Foreskin keratinocyte (primary cell): ENCODE measurements at places on chromosomes 3 and 15.

- DNase-seq = no peak
Measured at GRCh38 chr3:7543294-7543880, 682.5 kb downstream of the GRM7 start.

DNA sequence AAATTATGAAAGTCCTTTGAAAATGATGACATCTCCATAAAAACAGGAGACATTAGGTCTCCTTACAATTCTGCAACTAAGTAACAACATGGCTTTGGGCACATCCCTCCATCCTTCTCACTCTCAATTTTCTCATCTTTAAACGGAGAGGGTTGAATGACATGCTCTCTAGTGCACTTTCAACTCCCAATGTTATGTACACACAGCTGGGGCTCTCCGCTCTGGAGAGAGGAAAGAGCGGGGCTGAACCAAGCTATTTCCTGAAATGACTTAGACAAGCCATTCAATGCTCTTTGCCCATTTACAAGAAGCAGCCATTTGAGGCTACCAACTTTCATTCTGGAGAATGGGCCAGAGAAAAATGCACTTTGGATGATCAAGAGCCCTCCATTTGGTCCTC, 144.2 kb upstream of the BNIP2 start:
- DNase-seq = no peak

GRCh38 chr3:128906804-128907525, 27.5 kb downstream of the ACAD9 start:
- DNase-seq = no peak

DNA sequence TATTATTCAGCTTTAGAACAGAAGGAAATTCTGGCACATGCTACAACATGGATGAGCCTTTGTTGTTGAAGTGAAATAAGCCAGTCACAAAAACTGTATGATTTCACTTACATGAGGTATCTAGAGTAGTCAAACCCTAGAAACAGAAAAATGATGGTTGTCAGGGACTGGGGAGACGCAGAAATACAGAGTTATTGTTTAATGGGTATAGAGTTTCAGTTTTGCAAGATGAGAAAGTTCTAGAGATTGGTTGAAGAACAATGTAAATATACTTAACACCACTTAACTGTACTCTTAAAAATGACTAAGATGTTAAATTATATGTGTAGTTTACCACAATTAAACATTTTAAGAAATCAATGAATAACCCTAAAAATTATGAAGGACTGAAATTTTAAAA, 15.8 kb downstream of the SPTSSB start:
- no peak for DNase-seq

DNA sequence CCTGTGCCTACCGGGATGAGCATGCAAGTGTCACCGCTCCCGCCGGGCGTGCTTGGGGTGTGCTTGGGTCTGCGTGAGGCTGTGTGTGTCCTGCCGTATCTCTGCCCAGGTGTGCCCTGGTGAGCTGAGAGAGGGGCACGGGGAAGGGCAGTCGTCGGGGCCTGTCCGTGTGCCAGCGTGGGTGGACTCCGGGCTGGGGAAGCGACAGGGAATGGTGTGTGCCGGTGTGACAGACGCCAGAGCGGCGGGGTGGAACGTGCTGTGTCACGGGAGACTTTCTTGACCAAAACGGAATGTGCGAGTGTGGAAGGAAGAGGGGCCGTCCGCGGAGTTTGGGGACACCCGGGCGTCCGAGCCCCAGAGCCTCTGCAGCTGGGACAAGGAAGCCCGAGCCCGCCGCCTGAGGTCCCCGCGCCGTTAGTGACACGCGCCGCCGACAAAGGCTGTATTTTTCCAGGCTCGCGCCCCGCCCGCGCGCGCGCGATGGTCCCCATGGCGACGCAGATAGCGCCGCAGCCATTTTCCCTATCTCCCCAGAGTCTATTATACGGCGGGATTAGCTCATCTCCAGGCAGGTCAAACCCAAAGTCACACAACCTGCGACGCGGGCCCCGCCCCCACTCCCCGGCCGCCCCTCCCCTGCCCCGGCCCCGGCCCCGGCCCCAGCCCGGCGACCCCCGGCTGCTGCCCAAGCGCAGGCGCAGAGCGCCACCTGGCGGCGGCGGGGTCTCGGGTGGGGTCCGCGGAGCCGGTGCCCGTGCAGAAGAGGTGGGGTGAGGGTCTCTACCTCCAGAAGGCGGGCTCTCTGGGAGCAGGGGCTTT, 4.5 kb upstream of the GATA2 start:
- DNase-seq = no peak

DNA sequence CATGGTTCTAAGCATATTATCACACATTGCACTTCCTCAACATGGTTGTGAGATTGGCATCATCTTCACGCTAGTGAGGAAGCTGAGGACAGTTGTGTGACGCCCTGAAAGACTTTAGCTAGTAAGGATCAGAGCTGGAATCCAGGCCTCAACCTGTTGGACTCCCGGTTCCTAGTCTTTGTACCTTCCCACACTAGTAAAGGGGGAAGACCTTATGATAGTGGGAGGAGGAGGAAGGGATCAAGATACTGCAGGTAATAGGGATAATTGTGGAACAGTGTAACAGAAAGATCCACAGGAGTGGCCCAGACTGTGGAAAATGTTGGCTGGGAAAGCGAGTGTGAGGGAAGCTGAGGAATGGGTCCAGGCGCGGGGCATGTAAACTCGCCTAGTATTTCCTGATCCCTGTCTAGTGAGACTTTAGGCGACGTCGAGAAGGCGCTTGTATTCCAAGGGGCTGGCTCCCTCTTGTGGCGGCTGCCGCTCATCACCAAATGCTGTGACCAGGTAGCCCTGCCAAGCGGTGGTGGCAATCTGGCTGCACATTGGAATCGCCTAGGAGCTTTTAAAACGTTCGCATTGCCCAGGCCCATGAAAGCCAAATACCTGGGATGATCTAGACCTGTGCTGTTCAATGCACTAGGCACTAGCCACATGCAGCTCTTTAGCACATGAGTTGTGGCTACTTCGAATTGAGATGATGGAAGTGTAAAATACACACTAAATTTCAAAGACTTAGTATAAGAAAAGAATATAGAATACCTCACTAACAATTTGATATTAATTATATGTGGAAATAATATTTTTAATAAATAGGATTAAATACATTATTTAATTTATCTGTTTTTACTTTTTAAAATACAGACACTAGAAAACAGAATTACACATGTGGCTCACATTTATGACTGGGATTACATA, 38.8 kb upstream of the CLDN18 start:
- DNase-seq = peak; percentile 40
